ENCODE measurements at places on chromosomes 13 and 19.

DNA sequence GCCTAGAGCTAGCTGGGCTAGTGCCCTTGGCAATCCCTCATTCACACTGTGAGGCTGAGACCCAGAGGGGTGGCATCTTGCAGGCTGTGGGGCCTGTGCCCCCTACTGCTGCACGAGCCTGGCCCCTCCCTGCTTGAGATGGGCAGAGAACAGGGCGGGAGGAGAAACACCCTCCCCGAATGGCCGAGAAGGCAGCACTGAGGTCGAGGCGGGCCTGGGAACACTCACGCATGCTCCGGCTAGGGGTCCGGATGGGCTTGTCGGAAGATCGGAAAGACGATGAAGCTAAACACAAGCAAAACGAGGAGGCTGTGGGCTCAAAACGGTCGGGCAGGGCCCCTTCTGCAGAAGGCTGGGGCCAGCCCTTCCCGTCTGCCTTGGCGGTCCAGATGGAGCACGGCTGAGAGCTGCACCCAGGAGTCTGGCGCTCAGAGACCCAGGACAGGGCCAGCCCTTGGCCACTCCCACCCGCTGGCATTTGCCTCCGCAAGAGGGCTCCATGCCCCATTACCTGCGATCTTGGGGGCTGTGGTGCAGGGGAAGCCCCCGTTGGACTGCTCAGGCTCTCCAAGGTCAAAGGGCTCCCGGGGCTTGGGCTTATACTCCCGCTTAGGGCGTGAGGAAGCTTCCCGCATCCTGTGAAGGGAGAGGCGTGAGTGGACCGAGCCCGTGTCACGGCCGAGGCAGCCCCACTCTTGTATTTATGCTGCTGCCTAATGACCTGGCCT is 18.9 kb downstream of the MPND start:
- DNase-seq = no peak

- DNase-seq = no peak
Measured at GRCh38 chr13:74910415-74910814, 571.6 kb downstream of the TBC1D4 start.

- no peak for DNase-seq
Measured at GRCh38 chr19:53504885-53505284, 33.1 kb upstream of the ZNF331 start.

DNA sequence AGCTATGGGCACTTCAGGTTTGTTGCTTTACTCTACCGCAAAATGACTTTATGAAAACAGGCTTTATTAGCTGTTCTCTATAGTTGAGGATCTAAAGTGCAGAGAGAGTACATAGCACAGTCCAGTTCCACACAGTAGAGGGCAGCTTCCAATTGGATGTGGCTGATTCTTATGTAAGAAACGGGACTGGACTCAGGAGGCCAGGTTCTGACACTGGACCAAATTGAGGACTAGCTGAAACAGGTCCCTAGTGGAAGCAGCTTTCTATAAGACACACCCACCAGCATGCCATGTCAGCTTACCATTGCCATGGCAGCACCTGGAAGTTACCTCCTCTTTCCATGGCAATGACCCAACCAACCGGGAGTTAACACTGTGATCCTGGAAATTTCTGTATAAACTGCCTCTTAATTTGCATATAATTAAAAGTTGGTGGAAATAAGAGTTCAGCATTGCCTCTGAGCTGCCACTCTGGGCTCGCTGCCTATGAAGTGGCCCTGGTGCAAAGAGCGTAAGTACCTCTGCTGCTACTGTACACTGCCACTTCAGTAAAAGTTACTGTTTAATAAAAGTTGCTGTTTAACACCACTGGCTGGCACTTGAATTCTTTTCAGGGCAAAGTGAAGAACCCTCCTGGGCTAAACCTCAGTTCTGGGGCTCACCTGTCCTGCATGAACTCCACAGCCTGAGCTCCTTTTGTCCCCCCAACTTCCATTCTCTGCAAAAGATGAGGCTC is 211.9 kb upstream of the SLC10A2 start:
- DNase-seq = no peak

DNA sequence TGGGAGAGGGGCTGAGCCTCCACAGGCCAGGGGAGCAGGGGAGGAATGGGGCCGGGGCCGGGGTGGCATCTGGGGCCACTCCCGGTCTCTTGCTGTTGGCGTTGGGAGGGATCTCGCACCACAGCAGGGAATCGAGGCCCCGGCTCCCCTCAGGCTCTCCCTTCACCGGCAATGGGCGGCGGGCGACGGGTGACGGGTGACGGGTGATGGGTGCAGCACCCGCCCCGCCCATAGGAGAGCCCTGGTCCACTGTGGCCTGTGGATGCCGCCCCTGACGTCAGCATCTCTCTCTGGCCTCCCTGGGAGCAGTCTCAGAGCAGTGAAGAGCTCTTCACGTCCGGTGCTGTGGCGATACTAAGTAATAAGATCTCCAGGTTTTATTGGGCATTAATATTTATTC is 133.6 kb downstream of the KDM4B start:
- no peak for DNase-seq

- DNase-seq = no peak
Measured at GRCh38 chr13:33278913-33279312, 6.6 kb downstream of the STARD13 start.

GRCh38 chr19:16266586-16266942 is 58.1 kb upstream of the KLF2 start:
- DNase-seq = peak; percentile 69

DNA sequence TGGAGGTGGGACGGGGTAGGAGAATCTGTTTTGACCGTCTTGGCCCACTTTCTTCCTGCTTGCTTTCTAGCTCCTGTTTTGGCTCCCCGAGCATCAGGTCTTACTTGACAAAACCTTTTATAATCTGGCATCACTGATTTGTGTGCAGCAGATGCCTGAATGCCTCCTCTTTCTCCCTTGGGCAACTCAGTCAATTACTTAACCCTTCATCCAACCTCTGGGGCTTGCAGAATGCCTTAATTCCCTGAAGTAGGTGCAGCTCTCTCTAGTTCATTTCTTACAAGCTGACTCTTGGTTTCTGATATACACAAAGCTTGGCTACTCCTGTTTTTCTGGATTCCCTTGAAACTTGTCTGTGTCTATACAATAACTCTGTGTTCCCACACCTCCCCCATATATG is 5.7 kb upstream of the NUP58 start:
- DNase-seq = no peak

- DNase-seq = no peak
Measured at GRCh38 chr13:103272770-103273169, 206.6 kb upstream of the SLC10A2 start.

GRCh38 chr13:29156136-29156535 is 336.0 kb downstream of the MTUS2 start:
- no peak for DNase-seq

DNA sequence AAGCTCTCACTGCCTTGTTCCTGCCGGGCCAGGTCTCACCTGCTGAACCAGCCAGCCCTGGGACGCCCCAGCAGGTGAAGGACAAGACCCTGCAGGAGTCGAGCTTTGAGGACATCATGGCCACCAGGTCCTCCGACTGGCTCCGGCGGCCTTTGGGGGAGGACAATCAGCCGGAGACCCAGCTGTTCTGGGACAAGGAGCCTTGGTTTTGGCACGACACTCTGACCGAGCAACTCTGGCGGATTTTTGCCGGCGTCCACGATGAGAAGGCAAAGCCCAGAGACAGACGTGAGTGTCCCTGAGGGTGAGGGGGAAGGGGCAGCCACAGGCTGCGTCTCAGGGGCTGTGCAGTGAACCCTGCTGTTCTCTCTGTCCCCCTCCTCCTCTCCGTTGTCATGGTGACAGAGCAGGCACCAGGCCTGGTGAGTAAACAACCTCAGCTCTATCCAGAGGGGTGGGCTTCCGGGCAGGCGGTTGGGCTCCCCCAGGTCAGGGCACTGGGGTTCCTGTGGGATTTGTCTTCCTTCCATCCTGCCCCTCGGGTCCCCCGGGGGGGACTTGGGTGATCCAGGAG is 9.7 kb downstream of the TLE6 start:
- no peak for DNase-seq

DNA sequence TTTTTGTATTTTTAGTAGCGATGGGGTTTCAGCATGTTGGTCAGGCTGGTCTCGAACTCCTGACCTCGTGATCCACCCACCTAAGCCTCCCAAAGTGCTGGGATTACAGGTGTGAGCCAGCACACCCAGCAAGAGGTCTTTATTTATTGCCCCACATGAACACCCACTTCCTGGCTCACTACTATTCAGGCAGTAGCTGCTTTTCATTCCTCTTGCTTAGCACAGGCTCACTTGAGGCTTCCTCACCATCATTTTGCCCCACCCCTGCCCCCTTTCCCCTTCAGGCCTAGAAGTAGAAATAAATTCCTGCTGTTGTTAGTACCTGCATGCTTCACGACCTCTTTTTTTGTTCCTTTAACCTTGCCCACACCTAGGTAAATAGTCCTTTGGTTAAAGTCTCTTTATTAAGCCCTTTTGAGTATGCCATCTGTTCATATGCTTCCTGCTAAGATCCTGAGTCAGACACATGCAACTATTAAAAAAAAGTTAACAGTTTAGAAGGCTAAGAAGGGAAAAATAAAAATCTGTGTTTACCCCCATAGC is 33.5 kb upstream of the ITM2B start:
- no peak for DNase-seq

DNA sequence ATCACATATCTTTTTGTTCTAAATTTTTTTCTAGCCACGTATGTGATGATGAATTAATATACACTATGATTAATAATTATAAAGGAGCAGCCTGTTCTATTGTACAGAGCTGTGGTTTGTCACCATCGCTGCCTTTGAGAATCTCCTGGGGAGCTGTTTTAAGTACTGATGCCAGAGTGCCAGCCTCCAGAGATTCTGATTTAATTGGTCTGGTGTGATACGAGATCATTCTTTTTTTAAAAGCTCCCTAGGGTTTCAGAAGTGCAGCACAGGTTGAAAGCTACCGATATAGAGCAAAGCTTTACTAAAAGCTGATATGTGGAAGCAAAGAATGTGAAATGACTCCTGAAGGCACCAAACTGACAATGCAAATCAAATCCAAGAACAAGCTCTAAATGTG is 314.7 kb downstream of the ITGBL1 start:
- no peak for DNase-seq

Measured in CD4-positive, alpha-beta T cell (primary cell).